NCI-H1105 treated with DMSO at 0.1 percent for 48 hours (cell line): ENCODE measurements at places on chromosomes 12 and 14.

DNA sequence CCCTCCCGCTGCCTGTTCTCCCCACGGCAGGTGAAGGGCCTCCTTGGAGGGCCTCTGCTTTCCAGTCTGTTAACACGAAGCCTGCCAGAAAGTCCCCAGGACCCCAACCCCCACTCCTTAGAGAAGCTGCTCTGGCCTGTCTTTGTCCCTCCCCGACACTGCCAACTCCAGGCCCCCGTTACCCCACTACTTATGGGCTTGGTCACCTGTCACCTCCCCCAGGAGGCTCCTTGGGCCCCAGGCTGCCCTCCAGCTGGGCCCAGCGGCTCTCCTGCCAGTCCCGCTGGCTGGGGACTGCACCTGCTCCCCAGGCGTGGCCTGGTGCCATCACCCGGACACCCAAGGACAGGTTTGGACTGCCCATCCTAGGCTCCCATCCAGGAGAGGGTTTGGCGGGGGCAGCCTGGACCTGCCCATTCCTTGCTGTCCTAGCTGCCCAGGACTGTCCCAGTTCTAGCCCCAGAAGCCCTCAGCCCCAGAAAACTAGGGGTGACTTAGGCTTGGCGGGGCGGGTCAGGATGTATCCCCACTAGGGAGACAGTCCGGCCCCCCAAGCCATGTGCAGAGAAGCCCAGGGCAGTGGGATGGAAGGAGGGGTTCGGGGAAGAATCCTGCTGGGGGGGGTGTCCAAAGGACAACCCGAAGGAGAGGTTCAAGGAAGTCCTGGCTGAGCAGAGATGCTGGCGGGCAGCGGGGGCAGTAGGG is 155.7 kb upstream of the C14orf180 start:
- peak; percentile 23 for DNase-seq

GRCh38 chr14:88488897-88489296 is 65.9 kb downstream of the PTPN21 start:
- no peak for DNase-seq

DNA sequence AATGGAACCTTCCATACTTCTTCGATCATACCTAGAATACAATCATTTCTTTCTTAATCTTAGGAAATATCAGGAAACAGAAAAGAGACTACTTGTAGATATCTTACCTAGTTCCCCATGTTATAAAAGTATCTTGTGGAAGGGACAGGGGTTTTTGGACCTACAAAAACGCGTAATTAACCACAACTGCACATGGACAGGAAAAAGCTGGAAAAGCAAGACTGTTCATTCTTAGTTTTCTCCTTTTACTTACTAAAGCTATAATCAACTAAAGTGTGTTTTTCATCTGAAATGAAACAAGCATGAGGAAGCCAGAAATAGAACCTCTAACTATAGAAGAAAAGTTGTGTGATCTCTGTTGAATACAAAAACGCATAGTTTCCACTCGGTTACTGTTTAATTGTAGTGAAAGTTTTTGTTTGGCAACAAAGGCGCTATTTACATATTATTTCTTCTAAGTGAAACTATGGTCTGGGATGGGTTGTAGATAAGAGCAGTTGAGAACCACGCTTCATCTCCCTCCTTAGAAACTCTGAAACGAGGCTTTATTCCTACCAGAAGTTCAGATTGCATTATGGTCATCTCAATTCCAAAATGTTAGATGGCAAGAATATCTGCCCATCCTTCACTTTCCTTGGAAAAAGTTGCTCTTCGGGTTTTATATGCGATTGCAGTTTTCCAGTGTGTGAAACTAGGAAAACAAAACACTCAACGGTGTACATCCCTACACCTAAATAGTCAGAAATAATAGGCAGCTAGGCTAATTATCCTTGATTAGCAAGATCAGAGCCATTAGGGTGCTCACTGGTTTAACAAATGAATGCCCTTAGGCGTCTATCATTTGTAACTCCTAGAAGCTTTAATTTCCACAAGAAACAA is 1.1 kb downstream of the BCAT1 start:
- DNase-seq = peak; percentile 20

DNA sequence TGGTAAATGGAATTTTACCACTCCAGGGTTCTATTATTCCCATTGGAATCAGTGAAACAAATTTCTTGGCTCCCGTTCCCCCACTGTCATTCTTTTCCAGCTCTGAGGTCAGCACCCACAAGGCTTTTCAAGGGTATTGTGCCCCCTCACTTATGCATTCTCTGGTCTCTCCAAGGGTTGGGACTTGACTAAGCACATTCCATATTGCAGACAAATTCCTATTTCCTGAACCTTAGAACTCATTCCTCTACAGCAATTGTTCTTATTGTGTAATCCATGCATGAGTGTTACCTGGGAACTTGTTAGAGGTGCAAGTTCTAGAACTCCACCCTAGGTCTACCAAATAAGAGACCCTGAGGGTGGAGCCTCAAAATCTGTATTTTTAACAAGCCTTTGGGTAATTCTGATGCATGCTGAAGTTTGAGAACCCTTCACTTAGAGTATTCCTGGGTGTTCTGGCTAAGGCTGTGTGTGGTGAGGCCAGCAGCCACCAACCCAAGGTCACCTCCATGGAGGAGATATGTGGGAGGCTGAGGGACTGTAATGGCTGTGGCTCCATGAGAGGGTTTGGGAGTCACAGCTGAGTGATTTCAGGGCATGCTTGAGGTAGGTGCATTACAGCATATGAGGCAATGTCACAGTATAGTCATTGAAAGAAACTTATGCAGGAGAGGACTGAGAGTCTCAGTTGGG is 150.9 kb downstream of the TTC6 start:
- no peak for DNase-seq

- DNase-seq = no peak
These were observed 462 bp downstream of the SRP54 start for GRCh38 chr14:34983148-34983760.

GRCh38 chr12:96014943-96015599 is 18.9 kb upstream of the HAL start:
- no peak for DNase-seq

DNA sequence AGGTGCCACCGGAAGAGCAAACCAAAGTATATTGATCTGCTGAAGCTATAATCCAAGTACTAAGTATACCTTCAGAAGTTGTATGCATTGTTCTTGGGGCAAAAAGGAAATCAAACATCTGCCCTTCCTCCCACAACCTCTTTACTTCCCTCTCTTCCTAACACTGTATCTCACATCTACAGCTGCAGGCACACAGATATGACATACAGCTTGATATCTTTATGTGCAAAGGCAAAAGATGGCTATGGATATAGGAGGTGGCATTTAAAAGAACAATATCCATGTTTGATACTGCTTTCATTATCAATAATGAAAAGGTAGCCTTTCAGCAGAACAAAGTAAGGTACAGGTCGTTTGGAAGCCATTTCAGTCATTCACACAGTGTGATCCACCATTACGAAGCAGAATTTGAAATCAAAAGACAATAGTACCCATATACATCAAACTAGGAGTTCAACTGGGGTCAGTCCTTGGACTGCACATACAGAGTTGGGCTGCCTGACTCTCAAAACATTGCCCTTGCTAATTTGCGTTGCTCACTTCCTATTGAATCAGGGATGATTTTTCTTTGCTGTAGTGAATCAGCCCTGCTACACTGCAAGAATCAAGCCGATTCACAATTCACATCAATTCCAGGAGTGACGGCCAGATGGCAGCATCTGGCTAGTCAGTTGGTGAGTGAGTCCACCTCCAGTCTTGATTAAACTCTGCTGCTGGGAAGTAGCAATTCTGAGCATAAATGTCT is 8.9 kb downstream of the ANG start:
- DNase-seq = peak; percentile 58

GRCh38 chr12:97275728-97276590 is 186.6 kb upstream of the RMST start:
- peak; percentile 48 for DNase-seq

DNA sequence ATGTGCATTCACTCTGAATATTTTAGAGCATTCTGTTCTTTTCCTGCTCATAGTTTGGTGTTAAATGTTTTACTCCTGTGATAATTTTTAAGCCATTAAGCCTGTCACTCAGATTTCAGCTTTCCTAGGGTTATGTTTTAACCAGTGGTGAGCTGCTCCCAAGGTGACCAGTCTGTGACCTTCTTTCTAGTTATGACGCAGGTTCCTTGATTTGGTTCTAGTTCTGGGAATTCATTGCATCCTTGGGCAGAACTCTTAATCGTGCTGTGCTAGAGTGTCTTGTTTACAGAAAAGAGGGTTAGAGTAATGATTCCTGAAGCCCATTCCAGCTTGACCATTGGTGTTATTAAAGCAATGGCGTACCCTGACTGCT is 2.2 kb downstream of the GABARAPL1 start:
- no peak for DNase-seq

- no peak for DNase-seq
These were observed 54.6 kb downstream of the ESRRB start for GRCh38 chr14:76430475-76430980.

DNA sequence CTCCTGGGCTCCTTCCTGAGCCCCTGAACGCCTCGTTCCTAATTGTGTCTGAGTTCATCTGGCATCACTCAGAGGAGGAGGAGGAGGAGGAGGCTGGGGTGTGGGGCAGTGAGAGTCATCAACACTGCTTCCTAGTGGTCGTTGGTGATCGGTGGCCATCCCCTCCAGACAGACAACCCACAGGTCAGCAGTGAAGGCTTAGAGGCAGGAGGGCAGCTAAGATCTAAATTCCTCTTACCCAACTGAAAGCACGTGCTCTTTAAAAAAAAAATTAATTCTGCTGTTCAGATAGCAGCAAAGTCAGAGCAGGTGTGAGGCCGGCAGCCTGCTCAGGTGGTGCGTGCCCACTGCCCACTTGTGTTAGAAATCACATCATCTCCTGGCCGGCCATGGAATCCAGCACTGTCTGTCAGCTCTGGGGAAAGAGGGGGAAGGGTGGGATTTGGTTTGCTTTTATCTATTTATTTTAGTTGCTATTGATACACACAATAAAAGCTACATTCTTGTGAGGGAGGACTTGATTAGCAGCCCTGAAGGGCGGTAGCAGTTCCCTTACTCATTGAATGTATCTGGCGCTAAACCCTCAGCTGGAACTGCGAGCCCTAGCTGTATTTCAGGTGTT is 46.6 kb downstream of the PPP2R5C start:
- DNase-seq = no peak

DNA sequence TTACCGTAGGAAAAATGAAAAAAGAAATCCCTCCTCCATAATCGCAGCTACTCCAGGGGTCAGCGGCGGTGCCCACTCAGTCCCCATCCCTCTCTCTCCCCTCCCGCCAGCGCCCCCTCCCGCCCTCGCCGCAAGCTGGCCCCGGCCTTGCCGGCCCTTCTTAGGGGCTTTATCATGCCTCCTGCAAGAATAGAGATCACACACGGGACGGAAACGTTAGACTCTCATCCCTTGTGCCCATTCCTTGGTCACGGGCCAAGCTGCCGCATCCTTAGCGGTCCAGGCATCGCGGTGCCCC is 692 bp upstream of the COX14 start:
- no peak for DNase-seq

DNA sequence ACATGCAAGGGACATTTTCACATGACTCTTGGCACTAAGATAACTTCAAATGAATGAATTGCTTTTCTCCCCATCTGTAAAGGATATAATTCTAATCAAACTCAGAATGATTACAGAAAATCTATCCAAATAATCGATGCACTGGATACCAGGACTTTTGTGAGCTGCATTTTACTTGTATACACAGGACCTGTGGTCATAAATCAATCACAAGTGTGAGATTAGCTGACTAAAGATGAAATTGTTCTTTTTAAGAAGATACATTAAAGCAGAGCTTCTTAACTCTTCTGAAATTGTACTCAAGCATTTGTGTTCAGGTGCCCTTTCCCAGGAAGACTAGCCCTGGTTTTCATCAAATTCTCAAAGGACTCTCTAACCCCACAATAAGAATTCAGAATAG is 66.3 kb downstream of the ESR2 start:
- DNase-seq = no peak

GRCh38 chr12:6928703-6929407 is 1.1 kb downstream of the ATN1 start:
- DNase-seq = no peak

- DNase-seq = no peak
These were observed 9.3 kb downstream of the ITGA7 start for GRCh38 chr12:55698241-55698955.

GRCh38 chr12:27305673-27306456 is 26.8 kb upstream of the BMAL2 start:
- DNase-seq = peak; percentile 69

- DNase-seq = peak; percentile 58
These were observed 36.7 kb upstream of the TMCC3 start for GRCh38 chr12:94686834-94687628.

- no peak for DNase-seq
These were observed 2.1 kb upstream of the PYGL start for GRCh38 chr14:50946234-50946935.

GRCh38 chr14:99682809-99683618 is 1.1 kb upstream of the CYP46A1 start:
- peak; percentile 74 for DNase-seq

DNA sequence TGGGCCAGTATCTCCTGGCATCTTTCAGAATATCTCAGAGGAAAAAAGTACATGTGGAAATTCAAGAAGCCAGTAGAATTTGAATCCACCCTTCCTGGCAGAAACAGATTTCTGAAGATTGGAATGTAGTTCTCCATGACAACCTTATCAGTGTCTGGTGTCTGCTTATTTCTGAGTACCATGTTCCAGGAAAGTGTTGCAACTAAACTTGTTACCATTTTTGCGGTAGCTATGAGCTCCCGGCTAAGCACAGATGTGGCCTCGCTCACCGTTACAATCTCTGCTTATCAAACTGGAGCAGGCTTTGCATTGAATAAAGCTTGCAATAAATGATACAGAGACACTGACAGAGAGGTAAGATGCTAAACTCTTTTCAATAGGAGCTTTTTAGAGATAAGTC is 13.0 kb upstream of the ITPR2 start:
- no peak for DNase-seq

DNA sequence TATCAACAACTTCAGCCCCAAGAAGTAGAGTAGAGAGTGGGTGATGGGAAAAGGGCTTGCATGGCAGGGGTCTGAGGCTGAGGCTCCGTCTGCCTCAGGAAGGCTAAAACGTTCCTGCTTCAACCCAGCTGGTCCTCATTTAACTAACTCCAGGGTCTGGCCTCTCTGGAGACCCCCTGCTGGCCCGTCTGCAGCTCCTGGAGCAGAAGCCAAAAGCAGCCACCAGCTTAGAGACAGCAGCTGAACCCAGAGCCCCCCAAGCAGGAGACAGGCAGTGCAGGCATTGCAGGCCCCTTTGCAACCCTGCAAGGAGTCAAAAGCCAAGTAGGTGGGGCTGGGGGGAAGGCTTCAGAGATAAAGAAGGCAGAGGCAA is 25.1 kb upstream of the LTBP2 start:
- no peak for DNase-seq

GRCh38 chr12:28776913-28777422 is 372.1 kb upstream of the FAR2 start:
- DNase-seq = no peak

DNA sequence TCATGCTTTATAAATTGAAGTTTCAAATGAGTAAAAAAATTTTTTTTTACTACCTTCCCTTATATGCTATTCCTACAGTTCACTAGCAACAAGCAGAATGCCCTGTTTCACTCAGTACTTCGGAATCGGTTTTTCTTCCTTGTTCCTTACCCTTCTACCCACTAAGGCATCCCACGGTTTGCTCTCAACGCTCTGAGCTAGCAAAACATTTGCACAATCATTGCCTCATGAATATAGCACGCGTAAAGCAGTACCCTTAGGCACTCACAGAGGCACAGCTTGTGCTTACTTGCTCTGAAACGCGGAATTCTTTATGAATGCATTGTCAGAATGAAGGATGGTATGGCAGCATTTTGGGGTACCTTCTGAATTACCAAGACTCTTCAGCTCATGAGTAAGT is 45.0 kb downstream of the PPP1R13B start:
- no peak for DNase-seq

GRCh38 chr14:105325303-105325702 is 10.8 kb downstream of the PACS2 start:
- no peak for DNase-seq
